ENCODE measurements at places on chromosomes 2 and 18.

DNA sequence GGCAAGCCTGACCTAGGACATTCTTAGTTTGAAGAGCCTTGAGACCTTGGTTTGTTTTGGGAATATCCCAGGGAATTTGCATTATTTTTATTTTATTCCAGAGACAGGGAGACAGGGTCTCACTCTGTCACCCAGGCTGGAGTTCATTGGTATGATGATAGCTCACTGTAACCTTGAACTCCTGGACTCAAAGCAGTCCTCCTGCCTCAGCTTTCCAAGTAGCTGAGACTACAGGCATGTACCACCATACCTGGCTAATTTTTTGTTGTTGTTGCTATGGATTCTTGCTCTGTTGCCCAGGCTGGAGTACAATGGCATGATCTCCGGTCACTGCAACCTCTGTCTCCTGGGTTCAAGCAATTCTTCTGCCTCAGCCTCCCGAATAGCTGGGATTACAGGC, 4.8 kb downstream of the MTA3 start:
- DNase-seq = no peak

DNA sequence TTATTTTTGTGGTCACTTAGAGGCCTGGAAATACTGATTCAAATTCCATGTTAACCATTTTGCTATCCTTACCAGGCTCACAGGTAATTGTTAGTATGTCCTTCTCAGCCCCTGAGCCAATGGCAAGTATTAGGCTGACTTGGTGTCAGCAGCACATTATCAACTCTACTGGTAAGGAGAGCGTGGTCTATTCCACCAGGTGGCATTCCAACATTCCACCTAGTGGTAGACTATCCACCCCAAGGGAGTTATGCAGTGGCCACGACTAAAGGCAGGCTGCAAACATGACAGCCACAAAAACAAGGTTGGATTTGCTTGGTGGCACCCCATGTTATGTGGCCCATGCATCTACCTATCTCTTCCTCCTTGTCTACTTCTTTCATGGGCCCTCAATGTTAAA, 31.8 kb upstream of the GCC2 start:
- DNase-seq = no peak

- peak; percentile 12 for DNase-seq
Observed at GRCh38 chr18:8478166-8478967, 130.9 kb upstream of the RAB12 start.

DNA sequence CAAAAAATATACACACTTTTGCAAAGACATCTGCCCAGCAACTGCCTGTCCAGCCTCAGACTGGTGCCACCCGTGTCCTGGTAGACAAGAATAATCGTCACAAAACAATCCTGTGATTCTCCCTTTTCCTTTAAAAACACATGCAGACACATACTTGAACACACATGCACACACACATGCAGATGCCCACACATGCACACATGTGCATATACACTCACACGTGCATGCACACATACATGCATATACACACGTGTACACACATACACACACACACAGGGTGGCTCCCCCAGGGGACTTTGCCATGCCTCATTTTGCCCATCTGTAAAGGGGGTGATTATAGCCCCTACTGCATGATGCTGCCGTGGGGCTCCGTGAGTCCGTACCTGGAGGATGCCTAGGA, 24.9 kb upstream of the ALPP start:
- no peak for DNase-seq

GRCh38 chr2:43230951-43231827, 4.8 kb upstream of the ZFP36L2 start:
- DNase-seq = no peak

- no peak for DNase-seq
Observed at GRCh38 chr2:124026503-124026902, 1.4 kb downstream of the CNTNAP5 start.

DNA sequence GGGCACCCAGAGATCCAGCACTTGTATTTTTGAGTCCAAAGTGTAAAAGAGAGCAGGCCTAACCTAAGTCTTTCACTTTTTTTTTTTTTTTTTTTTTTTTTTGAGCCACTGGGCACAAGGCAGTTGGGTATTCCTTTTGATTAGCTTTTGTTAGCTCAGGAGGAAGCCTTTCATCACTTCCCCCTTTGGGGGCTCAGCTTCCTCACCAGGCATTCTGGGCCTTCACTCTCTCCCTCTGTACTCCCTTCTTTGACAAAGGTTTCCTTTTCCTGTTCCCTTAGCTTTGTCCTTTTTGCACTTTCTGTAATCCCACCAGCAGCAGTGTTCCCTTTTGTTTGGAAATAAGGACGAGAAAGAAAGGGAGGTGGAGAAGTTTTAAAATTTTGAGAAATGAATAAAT, 88.2 kb downstream of the PKP4 start:
- DNase-seq = no peak

DNA sequence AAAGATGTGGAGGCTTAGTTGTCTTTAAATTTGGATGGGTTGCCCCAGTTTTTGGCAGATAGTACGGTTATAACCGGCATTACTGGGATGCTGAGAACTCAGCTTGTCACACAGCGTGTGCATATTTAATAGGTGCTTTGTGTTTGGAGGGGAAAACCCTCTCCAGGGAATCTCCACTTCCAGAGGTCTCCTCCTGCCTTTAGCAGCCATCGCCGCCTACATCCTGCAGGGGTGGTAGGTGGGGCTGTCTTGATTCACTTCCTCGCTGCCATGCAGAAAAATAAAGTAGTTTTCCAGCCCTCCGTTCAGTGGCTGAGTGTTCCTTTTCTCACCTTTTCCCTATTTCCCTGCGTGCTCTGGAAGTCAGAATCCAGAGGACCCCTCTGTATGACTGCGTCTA, 76.4 kb downstream of the ITGB1BP1 start:
- DNase-seq = no peak
